Neural crest cell (in vitro differentiated cells): ENCODE measurements at places on chromosomes 5 and 9. TPM values are rescaled to one million over a fixed set of nuclear protein-coding genes. Genes with fewer than 3 reads are reported as not detected.

GRCh38 chr5:93794954-93795353 lies 53.6 kb upstream of the POU5F2 start:
- no peak overlapping the region for H3K4me3 ChIP-seq
- H3K27me3 ChIP-seq: no peaks in the 10 kb centered on the region
- peaks cover 13% of the 10 kb centered on the region for H3K36me3 ChIP-seq
- no peak overlapping the region for H3K27ac ChIP-seq
- peaks cover 49% of the 10 kb centered on the region for H3K4me1 ChIP-seq
- DNase-seq: no peak

- peaks cover 37% of the 10 kb centered on the region for H3K27me3 ChIP-seq
- H3K4me1 ChIP-seq: peaks cover 5% of the 10 kb centered on the region
- no peak for DNase-seq
- H3K4me3 ChIP-seq: no peak overlapping the region
These were observed 4.0 kb downstream of the MYOZ3 start for GRCh38 chr5:150665044-150665443.

DNA sequence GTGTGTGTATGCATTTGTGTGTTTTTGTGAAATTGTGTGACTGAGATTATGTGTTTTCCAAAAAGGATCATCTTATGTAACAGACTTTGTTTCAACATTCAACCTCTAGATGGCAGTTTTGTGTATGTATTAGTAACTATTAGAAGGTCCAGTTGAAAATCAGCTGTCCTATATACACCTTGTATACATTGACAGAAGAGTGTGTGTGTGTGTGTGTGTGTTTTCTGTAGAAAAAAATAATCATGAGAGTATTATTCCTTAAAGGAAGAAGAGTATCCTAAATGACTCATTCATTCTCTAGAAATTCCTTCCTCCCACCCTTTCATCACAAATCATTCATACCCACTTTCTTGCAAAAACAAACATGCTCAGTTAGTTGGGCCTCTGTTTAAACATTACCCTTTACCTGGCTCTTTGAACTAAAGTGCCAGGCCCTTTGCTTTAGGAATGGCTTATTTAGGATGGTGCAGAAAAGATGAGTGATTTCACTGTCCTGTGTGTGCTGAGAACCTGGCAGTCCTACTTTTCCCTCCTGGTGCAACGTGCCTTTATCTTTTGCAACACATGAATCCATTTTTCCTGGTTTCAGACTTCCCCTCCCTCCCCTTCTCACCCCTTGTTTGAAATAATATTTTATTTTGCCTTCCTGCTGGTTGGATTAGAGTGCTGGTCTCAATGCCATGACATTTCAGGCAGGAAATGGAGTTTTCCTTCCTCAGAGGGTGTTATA lies 152.2 kb downstream of the ARHGAP26 start:
- H3K4me1 ChIP-seq: no peaks in the 10 kb centered on the region
- H3K27me3 ChIP-seq: no peaks in the 10 kb centered on the region
- no peak for DNase-seq
- H3K4me3 ChIP-seq: no peak overlapping the region

DNA sequence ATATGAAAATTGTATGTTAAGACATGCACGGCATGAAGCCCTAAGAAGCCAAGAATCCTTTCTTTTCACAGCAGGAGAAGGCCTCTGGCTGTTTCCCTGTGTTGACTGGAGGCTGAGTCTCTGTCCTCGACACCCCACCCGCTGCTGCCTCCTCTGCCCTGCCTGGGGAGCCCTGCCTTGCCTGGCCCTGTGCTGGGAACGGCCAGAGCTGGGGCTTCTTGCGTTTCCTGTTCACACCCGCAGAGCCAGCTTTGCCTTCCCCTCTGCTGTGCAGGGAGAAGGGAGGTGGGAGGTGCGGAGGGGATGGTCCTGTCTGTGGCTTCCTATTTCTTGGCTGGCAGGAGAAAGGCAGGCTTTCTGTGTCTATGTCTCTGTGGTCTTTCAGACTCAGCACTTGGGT lies 6.9 kb upstream of the GMCL2 start:
- no peak for DNase-seq
- H3K4me1 ChIP-seq: no peaks in the 10 kb centered on the region
- no peaks in the 10 kb centered on the region for H3K36me3 ChIP-seq
- H3K27me3 ChIP-seq: peaks cover 7% of the 10 kb centered on the region
- H3K4me3 ChIP-seq: no peak overlapping the region

- H3K36me3 ChIP-seq: no peaks in the 10 kb centered on the region
- H3K27me3 ChIP-seq: peaks cover 3% of the 10 kb centered on the region
- peaks cover 19% of the 10 kb centered on the region for H3K4me1 ChIP-seq
- H3K4me3 ChIP-seq: peak overlapping the region; percentile 91
- peak overlapping the region; percentile 95 for H3K27ac ChIP-seq
These were observed 876 bp upstream of the JAK2 start for GRCh38 chr9:4984171-4984620.

DNA sequence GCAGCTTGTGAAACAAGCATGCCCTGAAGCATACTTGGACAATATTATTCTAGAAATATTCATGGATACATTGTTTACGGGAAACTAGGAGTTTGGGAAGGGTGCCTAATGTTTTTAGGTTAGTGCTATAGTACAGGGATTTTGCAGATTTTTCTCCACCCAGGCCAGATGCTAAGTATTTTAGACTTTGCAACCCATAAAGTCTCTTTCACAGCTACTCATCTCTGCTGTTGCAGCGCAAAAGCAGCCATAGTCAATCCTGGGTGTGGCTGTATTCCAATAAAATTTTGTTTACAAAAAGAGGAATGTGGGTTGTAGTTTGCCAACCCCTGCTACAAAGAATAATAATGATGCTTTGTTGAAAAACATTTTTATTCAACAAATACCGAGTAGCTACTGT lies 106.2 kb downstream of the CEMIP2 start:
- no peak overlapping the region for H3K27ac ChIP-seq
- no peaks in the 10 kb centered on the region for H3K27me3 ChIP-seq
- no peak for DNase-seq
- H3K4me1 ChIP-seq: peaks cover 5% of the 10 kb centered on the region

- H3K4me1 ChIP-seq: no peaks in the 10 kb centered on the region
- no peaks in the 10 kb centered on the region for H3K36me3 ChIP-seq
- peak overlapping the region; percentile 82 for H3K4me3 ChIP-seq
- peaks cover 45% of the 10 kb centered on the region for H3K27me3 ChIP-seq
- no peak overlapping the region for H3K27ac ChIP-seq
These were observed 9.4 kb downstream of the MYOZ3 start for GRCh38 chr5:150670275-150670947.

GRCh38 chr9:21961569-21961968 lies 32.6 kb downstream of the CDKN2A start:
- H3K27ac ChIP-seq: no peak overlapping the region
- peaks cover 65% of the 10 kb centered on the region for H3K27me3 ChIP-seq
- H3K4me3 ChIP-seq: no peak overlapping the region
- peaks cover 8% of the 10 kb centered on the region for H3K4me1 ChIP-seq
- H3K36me3 ChIP-seq: peaks cover 5% of the 10 kb centered on the region

GRCh38 chr5:76690037-76690679 lies 25.8 kb upstream of the F2R start:
- no peak overlapping the region for H3K27ac ChIP-seq
- peaks cover 9% of the 10 kb centered on the region for H3K36me3 ChIP-seq
- peaks cover 30% of the 10 kb centered on the region for H3K4me1 ChIP-seq
- no peak overlapping the region for H3K4me3 ChIP-seq
- no peak for DNase-seq

DNA sequence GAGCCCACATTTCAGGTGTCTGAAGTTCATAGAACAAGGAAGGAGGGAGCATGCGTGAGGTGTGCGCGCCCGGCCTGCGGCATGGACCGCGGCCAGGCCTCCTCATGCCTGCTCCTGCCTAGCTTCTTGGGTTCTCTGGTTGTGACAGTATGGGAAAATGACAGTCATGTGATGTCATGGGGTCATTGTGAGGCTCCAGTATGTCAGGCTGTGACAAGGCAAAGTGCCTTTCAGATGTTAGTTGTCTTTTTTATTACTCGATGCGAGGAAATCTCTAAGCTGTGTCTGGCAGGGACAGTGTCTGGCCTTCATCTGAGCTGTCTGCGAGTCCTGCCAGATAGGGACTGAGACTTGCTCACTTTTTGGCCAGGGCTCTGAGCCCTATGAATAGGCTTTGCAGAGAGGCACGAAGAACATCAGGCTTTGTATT lies 13.3 kb downstream of the UCK1 start:
- H3K36me3 ChIP-seq: peaks cover 13% of the 10 kb centered on the region
- peak overlapping the region; percentile 35 for H3K27ac ChIP-seq
- no peaks in the 10 kb centered on the region for H3K4me1 ChIP-seq
- DNase-seq: no peak
- no peak overlapping the region for H3K4me3 ChIP-seq

DNA sequence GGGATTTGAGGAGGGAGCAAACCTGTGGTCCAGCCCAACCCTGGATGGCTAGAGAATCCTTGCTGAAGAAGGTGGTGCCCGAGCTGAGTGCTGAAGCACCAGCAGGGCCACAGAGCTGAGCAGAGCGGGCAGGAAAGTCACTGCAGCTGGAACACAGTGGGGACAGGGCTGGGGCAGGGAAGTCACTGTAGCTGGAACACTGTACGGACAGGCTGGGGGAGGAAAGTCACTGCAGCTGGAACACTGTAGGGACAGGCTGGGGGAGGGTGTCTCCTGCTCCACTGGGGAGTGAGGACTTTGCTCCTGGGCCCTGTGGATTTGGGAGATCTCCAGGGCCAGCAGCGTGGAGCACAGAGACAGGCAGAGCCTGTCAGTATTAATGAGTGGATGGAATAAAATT lies 9.0 kb upstream of the SUSD3 start:
- H3K27ac ChIP-seq: peak overlapping the region; percentile 50
- H3K4me1 ChIP-seq: no peaks in the 10 kb centered on the region
- no peaks in the 10 kb centered on the region for H3K27me3 ChIP-seq
- no peaks in the 10 kb centered on the region for H3K36me3 ChIP-seq
- no peak for DNase-seq

DNA sequence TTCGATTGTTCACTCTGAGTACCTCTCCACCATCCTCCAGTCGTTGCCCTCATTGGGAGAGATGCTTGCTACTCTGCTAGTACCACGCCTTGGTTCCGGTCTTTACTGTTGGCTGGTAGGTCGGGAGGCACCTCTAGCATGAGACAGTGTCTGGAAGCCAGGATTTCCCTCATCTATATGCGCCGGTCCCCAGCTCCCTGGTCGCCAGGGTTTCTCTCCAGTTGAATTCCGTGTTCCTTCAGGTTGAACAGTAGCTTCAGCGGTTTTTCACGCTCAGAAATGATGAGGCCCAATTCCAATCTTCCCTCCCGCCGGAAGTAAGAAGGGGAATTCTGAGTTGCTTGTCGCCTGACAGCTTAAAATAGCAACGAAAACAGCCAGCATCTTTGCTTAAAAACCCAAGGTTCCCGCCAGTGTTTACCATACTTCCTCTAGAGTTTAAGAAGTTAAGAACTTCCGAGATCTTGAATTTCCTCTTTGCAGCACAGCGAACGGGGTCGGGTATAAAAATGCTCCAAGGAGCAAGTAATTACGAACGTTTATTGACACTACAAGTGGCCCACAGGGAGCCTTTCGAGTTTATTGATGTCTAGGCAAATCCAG lies 1.3 kb upstream of the ST8SIA4 start:
- no peaks in the 10 kb centered on the region for H3K36me3 ChIP-seq
- H3K27ac ChIP-seq: no peak overlapping the region
- H3K27me3 ChIP-seq: peaks cover 68% of the 10 kb centered on the region
- peak overlapping the region; percentile 86 for H3K4me3 ChIP-seq

DNA sequence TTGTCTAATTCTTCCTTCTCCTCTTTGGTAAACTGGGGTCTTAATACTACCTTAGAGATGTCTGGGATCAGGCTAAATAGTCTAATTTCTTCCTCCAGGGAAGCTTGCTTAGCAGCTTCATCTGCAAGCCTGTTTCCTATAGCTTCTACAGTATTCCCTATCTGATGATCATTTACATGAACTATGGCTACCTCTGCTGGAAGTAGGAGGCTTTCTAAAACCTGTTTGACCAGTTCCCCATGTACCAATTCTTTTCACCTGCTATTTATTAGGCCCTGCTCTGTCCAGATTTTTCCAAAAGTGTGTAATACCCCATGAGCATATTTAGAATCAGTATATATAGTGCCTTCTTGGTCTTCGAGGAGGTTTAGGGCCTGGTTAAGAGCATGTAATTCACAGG lies 619.8 kb downstream of the HINT1 start:
- no peaks in the 10 kb centered on the region for H3K4me1 ChIP-seq
- DNase-seq: no peak
- no peaks in the 10 kb centered on the region for H3K27me3 ChIP-seq
- no peak overlapping the region for H3K27ac ChIP-seq
- H3K4me3 ChIP-seq: no peak overlapping the region

DNA sequence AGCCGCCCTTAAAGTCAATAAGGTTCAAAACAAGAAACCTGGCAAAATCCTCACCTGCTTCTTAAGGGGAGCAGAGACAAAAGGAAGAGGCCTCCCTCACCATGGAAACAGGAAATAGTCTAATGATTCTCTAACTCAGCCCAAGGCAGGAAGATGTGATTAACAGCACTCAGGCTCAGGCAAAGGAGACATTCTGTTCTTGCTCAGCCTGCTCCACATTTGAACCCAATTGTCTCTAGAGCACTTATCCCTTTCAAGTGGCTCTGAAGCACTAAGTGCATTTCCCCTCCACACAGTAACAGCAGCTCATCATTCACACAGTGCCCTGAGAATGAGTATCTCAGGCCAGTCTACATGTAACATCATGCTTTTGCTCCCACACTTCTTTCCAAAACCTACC lies 72.3 kb downstream of the NIPSNAP3B start:
- no peak for DNase-seq
- no peak overlapping the region for H3K27ac ChIP-seq
- peaks cover 8% of the 10 kb centered on the region for H3K4me1 ChIP-seq
- no peak overlapping the region for H3K4me3 ChIP-seq
- H3K36me3 ChIP-seq: peaks cover 6% of the 10 kb centered on the region
- H3K27me3 ChIP-seq: no peaks in the 10 kb centered on the region

DNA sequence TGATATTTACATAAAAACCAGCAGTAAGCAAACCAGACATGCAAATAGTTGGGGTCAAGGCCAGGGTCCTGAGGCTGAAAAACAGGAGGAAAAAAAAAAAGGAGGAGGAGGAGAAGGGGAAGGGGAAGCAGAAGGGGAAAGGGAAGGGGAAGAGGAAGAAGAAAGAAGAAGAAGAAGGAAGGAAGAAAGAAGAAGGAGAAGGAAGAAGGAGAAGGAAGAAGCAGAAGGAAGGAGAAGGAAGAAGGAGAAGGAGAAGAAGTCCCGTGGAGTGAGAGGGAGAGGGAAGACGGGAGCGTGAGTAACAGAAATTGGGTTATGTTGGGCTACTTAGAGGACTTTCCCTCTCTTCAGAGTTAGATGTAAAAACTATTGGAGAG lies 24.6 kb upstream of the NSG2 start:
- H3K4me1 ChIP-seq: peaks cover 23% of the 10 kb centered on the region
- DNase-seq: no peak
- H3K4me3 ChIP-seq: no peak overlapping the region
- H3K36me3 ChIP-seq: no peaks in the 10 kb centered on the region

- H3K36me3 ChIP-seq: no peaks in the 10 kb centered on the region
- peaks cover 15% of the 10 kb centered on the region for H3K4me1 ChIP-seq
- peak overlapping the region; percentile 75 for H3K27ac ChIP-seq
- peak overlapping the region; percentile 76 for H3K4me3 ChIP-seq
- H3K27me3 ChIP-seq: no peaks in the 10 kb centered on the region
- DNase-seq: peak; percentile 63
These were observed 31.6 kb upstream of the UBAC1 start for GRCh38 chr9:135992486-135993408.

ADGRV1 gene
- total RNA-seq: 43.4 and 45.0 TPM in 2 replicates

SHC3 gene
- total RNA-seq: 14.9 and 17.7 TPM in 2 replicates

C9orf50 gene
- 0.26 and 0.27 TPM in 2 replicates for total RNA-seq

DAB2IP gene
- total RNA-seq: 46.4 and 48.3 TPM in 2 replicates

OR1N2 gene
- total RNA-seq: not detected in 2 replicates

TMEM252 gene
- total RNA-seq: not detected in 2 replicates

LCP2 gene
- total RNA-seq: not detected in 2 replicates

EIF4E1B gene
- total RNA-seq: not detected in 2 replicates

PCDHGC4 gene
- total RNA-seq: 14.8 and 15.9 TPM in 2 replicates
